Glutamatergic neuron (in vitro differentiated cells): ENCODE measurements at places on chromosomes 2 and 18. TPM values are rescaled to one million over a fixed set of nuclear protein-coding genes. Genes with fewer than 3 reads are reported as not detected.

KHK gene
- 5.3 TPM for total RNA-seq

CAPN14 gene
- total RNA-seq: 0.25 TPM

COL3A1 gene
- not detected for total RNA-seq

UGT1A5 gene
- total RNA-seq: not detected

REG3A gene
- not detected for total RNA-seq

RNF138 gene
- 24.6 TPM for total RNA-seq

C18orf54 gene
- total RNA-seq: 20.0 TPM

ABCB11 gene
- not detected for total RNA-seq

IL1RL1 gene
- not detected for total RNA-seq

ASB18 gene
- total RNA-seq: not detected

IL1RN gene
- not detected for total RNA-seq

RNF144A gene
- 40.2 TPM for total RNA-seq

DNA sequence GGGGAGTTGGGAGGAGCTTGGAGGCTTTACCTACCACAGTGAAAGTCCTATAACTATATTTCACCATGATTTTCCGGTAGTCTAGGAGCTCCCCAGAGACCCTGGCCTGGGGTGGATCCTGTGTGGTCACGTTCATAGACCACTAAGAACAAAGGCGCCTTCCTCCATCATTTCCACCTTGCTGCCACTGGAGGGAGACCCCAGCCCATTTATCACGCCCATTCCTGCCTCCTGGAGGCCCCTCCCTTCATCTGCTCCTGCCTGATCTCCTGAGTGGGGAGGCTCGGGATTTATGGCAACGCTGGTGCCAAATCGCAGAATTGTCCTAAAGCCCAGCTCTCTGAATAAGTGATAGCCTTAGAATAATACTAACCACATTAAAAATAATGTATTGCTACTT, 507.6 kb upstream of the SPHKAP start:
- peak; percentile 79 for DNase-seq

- peak; percentile 31 for DNase-seq
These were observed 1.3 kb upstream of the GPC1 start for GRCh38 chr2:240433973-240434727.

- no peak for DNase-seq
These were observed 25.9 kb downstream of the CD8A start for GRCh38 chr2:86764661-86765309.

DNA sequence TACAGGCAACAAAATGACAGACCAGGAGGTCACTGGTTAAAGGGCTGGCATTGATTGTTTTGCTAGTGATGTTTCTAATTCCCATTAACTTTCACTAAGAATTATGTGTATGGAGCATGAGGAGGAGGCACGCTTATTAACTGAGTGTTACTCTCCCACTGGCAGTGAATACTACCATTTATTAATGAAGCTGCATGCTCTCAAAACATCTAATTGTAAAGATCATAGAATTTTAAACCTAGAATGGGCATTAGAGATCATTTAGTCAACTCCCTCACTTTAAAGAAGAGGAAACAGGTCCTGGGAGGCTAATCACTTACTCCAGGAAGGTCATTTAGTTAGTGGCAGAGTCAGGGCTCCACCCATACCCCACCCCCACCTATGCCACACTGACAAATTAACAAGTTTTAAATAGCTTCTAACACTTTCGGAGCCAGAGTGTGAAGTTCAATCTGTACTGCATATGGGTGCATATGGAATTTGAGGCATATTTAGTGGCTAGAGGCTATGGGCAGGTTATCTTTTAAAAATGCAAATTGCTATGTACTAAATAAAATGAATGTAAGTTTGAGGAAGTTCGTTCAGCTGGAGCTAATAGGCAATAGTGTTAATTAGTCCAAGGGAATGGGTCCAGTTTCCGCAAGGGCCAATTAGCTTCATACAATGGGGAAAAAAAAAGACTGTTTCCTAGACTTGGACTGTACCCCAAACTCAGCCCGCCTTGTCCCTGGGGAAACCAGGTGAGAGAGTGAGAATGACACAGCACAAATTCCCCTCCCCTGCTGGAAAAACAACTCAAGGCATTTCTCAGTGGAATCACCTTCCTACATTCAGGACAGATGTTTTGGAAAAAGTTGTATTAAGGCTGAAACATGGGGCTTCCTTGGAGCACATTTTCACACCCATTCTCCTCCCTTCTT, 178.8 kb downstream of the ICOS start:
- no peak for DNase-seq

GRCh38 chr18:310042-310441, 42.2 kb upstream of the THOC1 start:
- no peak for DNase-seq

GRCh38 chr2:109164311-109164710, 35.3 kb downstream of the SH3RF3 start:
- no peak for DNase-seq

GRCh38 chr2:27651056-27651455, 12.4 kb downstream of the SUPT7L start:
- no peak for DNase-seq

DNA sequence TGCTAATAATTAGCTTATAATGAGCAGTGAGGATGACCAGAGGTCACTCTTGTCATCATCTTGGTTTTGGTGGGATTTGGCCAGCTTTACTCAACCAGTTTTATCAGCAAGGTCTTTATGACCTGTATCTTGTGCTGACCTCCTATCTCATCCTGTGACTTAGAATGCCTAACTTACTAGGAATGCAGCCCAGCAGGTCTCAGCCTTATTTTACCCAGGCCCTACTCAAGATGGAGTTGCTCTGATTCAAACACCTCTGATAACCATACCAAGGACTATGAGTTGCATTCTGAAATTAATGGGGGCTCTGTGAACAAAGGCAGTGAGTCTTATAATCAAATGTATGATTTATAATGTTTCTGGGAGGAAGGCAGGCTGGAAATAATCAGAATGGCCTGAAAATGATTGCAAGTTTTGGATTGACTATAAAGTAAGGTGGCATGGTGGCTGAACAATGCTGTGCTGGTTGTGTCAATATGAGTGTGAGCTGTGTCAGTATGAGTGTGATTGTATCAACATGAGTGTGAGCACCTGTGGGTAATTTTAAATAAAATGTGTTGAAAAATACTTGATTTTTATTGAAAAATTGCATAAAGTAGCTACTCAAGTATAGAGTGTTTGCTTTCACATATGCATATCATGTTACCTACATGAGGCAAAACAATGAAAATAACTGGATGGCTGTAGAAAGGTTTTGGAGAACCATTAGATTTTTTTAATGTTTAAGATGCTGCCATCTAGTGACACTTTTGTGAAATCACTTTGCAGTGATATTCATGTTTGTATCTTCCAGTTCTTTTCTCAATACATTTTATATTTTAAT, 103.0 kb downstream of the KYNU start:
- no peak for DNase-seq

GRCh38 chr2:20173496-20174402, 51.2 kb downstream of the SDC1 start:
- no peak for DNase-seq

DNA sequence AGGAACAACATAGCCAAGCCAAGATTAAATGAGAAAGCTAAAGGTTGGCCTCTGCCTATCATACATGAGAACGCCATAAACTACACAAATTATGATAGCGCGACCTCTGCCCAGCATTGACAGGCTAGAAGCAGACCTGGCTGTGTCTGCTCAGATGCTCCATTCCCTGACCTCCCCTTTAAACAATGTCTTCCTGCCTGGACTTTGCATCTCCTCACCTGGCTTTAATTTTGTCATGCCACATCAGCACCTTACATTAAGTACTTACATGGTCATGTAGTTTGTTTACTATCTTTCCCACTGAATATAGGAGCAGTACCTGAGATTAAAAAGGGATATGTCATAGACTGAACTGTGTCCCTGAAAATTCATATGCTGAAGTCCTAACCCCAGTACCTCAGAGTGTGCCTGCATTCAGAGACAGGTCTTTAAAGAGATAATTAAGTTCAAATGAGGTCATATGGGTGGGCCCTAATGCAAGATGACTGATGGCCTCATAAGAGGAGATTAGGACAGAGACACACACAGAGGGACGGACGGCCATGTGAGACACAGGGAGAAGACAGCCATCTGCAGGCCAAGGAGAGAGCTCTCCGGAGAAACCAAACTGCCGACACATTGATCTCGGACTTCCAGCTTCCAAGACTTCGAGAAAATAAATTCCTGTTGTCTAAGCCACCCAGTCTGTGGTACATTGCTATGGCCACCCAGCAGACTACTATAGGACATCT, 103.7 kb downstream of the BIN1 start:
- no peak for DNase-seq

- DNase-seq: no peak
These were observed 214.9 kb upstream of the TNP1 start for GRCh38 chr2:217074576-217075255.

DNA sequence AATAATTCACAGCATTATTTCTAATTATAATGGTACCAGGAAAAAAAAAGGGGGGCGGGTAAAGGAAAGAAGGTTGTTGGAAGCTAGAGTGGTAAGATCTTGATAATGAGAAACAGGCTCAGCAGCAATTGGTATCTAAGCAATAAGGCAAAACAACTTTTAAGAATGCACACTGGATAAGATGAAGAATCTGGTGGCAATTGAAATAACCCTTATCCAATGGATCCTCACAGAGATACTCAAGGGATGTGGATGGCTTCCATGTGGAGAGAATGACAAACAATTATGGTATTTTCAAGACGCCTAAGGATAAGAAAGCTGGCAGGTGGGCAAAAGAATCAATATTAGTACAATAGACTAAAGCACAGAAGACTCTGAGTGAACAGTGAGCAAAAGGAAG, 153.6 kb downstream of the UPP2 start:
- no peak for DNase-seq

DNA sequence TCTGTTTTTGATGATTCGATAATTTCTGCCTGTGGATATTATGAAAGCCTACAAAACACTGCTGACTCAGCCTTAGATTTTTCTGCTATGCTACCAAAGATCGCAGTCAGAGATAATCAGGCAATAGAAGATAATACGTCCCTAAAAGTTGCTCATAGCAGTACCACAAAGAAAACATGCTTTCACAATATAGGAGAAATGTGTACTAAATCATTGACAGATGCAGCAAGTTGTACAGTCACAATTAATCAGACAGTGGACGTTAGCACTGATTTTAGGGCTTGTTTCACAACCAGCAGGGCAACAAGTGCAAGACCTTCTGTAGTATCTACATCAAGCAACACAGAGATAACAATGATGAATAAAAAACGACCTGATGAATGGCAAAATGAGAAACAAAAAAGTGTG, 19.5 kb downstream of the RBM44 start:
- no peak for DNase-seq

- no peak for DNase-seq
These were observed 70.8 kb downstream of the XIRP2 start for GRCh38 chr2:166958986-166959481.

DNA sequence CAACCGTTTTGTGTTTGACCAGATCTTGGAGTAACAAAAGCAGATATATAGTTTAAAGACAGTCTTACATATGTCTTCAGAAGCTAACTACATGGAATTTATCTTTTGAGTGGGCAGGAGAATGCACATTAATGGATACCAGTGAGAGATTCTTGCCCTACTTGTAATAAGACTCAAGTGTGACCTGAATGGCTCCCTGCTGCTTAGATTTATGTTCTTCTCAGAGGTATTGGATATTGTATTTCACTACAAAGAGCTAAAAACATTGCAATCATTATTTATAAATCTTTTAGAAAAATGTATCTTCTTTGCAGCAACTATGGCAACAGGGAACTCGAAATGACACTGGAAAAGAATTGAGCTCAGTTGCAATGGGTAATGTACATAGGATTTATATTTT, 227.7 kb downstream of the LRRTM4 start:
- no peak for DNase-seq

DNA sequence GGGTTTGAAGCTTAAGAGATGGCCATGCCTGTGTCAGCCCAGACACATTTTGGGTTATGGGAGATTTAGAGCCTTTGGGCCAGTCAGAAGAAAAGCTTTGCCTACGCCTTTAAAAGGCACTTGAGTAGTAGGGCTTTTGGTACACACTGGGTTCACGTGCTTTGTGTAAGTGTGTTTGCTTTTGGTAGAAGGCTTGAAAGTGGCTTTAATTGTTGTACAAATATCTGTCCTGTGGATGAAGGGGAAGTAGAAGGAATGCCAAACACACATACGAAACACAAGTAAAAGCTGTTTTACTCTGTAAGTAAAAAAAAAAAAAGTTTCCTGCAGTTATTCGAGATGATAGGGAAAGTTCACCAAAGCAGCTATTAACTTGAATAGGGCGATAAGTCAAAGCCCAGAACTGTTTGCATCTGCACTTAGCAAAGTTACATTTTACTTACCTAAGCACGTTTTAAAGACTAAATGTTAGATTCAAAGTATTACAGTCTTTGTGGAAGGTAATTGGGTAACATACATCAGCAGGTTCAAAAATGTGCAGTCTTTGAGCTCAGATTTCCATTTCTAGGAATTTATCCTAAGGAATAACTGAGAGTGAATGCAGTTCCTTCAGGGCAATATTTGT, 75.4 kb downstream of the STK25 start:
- no peak for DNase-seq

DNA sequence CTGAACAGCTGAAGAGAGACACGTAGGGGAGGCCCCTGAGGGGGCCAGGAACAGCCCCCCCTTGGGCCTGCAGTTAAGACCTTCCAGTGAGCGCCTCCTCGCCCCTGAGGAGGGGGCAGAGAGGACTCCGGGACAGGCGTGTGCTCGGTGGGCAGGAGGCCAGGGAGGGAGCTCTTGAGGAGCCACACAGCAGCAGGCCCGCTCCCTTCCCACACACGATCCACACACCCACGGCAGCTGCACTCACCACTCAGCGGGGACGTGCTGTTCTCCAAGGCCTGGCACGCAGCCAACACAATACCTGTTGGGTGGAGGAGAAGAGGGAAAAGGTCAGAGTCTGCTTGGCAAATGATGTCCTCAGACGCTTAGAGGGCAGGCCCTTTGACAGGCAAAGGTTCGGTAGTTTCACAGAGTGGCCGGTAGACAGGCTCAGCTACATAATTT, 39.0 kb downstream of the TGFA start:
- DNase-seq: peak; percentile 45

DNA sequence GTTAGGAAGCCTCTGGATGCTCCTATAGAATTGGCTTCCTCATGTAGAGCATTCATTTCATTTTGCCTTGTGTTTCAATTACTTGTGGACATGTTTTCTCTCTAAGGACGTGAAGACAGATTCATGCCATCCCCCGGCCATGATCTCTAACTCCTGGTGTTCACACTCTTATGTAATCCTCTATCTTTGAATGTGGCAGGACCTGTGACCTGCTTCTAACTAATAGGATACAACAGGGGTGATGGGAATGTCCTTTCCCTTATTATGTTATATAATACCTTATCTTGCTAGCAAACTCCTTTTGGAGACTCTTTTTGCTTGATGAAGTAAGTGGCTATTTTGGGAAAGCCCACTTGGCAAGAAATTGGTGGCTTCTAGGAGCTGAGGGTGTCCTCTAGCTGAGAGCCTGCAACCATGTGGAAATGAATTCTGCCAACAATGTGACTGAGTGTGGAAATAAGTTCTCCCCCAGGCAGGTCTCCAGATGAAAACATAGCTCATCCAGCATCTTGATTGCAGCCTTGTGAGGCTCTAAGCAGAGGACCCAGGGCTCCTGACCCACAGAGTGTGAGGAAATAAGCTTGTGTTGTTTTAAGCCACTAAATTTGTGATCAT, 13.8 kb downstream of the DPYSL5 start:
- no peak for DNase-seq

- DNase-seq: no peak
These were observed 182.1 kb upstream of the CCDC68 start for GRCh38 chr18:55141318-55141717.

GRCh38 chr18:75360215-75360614, 67.3 kb downstream of the SMIM21 start:
- DNase-seq: no peak

GRCh38 chr2:74535440-74535965, 5.8 kb downstream of the HTRA2 start:
- DNase-seq: no peak

GRCh38 chr2:134362152-134362668, 108.3 kb downstream of the MGAT5 start:
- DNase-seq: no peak
